ENCODE measurements at places on chromosomes 1 and 21. TPM values are rescaled to one million over a fixed set of nuclear protein-coding genes. Genes with fewer than 3 reads are reported as not detected.

Gene GPX7
- 5.7 TPM for total RNA-seq

Gene PCSK9
- total RNA-seq = 0.53 TPM

Gene AMY1C
- total RNA-seq = not detected

Gene S100A7
- not detected for total RNA-seq

Gene TEX38
- not detected for total RNA-seq

Gene LAPTM5
- 0.77 TPM for total RNA-seq

GRCh38 chr1:235416662-235417049 lies 49.4 kb downstream of the TBCE start:
- H3K36me3 ChIP-seq = peaks cover 2% of the 10 kb centered on the region
- no peak overlapping the region for H3K4me3 ChIP-seq
- no peak overlapping the region for H3K27ac ChIP-seq
- no peaks in the 10 kb centered on the region for H3K27me3 ChIP-seq
- DNase-seq = peak; percentile 29

GRCh38 chr1:10160907-10161490 lies 49.4 kb upstream of the KIF1B start:
- H3K4me3 ChIP-seq = no peak overlapping the region
- DNase-seq = no peak
- no peaks in the 10 kb centered on the region for H3K27me3 ChIP-seq
- no peaks in the 10 kb centered on the region for H3K4me1 ChIP-seq

DNA sequence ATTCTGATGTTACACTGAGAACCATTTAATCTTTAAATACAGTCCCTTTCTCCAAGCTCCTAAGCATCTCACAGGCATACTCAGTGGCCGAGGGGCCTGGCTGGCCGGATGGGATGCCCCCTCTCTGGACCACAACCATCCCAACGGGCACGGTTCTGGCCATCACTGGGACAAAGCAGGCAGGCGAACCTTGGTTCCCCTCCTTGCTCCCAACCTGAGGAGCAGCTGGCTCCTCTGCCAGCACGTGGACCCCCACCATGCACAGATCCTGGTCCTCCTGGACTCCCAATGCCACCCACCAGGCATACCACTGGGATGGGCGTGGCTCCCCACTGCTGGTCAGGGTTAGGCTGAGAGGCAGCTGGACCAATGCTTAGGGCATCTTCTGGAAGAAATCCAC lies 19.8 kb upstream of the PRDM16 start:
- DNase-seq = no peak
- H3K27ac ChIP-seq = no peak overlapping the region
- no peaks in the 10 kb centered on the region for H3K4me1 ChIP-seq
- H3K36me3 ChIP-seq = no peaks in the 10 kb centered on the region
- H3K4me3 ChIP-seq = no peak overlapping the region

GRCh38 chr1:84617349-84617748 lies 43.1 kb upstream of the CTBS start:
- no peaks in the 10 kb centered on the region for H3K27me3 ChIP-seq
- no peaks in the 10 kb centered on the region for H3K36me3 ChIP-seq
- no peak overlapping the region for H3K27ac ChIP-seq

- H3K27me3 ChIP-seq = no peaks in the 10 kb centered on the region
- no peak overlapping the region for H3K4me3 ChIP-seq
- DNase-seq = no peak
- H3K36me3 ChIP-seq = no peaks in the 10 kb centered on the region
- peak overlapping the region; percentile 94 for H3K27ac ChIP-seq
Observed at GRCh38 chr21:32523463-32523862, 61.9 kb downstream of the TCP10L start.

GRCh38 chr1:225597926-225598575 lies 54.9 kb downstream of the ENAH start:
- no peaks in the 10 kb centered on the region for H3K27me3 ChIP-seq
- H3K4me3 ChIP-seq = no peak overlapping the region
- H3K36me3 ChIP-seq = peaks cover 6% of the 10 kb centered on the region
- DNase-seq = peak; percentile 69

GRCh38 chr21:14383596-14384180 lies 742 bp upstream of the HSPA13 start:
- H3K4me1 ChIP-seq = peaks cover 9% of the 10 kb centered on the region
- no peaks in the 10 kb centered on the region for H3K27me3 ChIP-seq
- H3K36me3 ChIP-seq = peaks cover 2% of the 10 kb centered on the region
- peak overlapping the region; percentile 89 for H3K4me3 ChIP-seq

- no peak for DNase-seq
- no peak overlapping the region for H3K4me3 ChIP-seq
- peaks cover 19% of the 10 kb centered on the region for H3K4me1 ChIP-seq
- no peak overlapping the region for H3K27ac ChIP-seq
Observed at GRCh38 chr1:38025233-38025632, 12.7 kb downstream of the UTP11 start.

DNA sequence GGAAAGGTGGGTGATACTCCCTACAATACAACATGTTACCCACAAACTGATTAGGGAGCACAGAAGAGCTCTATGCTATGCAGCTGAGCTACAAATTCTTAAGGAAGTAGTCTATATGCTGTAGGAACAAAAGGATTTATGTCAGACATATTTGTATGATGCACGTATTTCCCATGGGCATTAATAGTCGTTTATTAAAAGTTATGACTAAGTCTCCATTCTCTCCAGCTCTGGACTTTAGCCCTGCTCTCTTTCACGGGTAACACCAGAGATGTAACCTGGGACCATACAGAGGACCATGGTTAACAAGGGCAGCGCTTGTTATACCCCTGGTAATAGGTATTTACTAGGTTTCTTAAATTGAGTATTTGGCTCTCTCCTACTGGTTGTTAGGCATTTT lies 168.2 kb upstream of the C1orf105 start:
- H3K4me1 ChIP-seq = peaks cover 17% of the 10 kb centered on the region
- H3K4me3 ChIP-seq = no peak overlapping the region
- no peak for DNase-seq
- no peaks in the 10 kb centered on the region for H3K36me3 ChIP-seq
- no peak overlapping the region for H3K27ac ChIP-seq
- H3K27me3 ChIP-seq = no peaks in the 10 kb centered on the region

DNA sequence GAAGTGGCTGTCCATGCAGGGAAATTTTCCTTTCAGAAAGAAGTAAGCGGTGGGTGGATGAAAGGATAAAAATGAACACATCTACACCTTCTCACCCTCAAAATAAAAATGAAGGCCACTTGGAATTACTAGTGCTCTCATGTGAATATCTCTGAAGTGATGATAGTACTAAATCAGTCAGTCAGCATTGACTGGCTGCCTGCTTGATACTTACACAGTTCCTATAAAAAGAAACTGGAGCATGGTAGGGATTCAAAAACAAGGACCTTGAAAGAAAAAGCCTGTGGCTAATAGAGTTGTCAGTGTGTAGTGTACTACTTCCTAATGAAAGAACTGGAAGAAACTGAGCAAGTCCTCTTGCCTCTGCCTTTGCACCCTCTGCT lies 239.7 kb downstream of the HLX start:
- H3K36me3 ChIP-seq = no peaks in the 10 kb centered on the region
- peaks cover 7% of the 10 kb centered on the region for H3K4me1 ChIP-seq
- H3K27me3 ChIP-seq = no peaks in the 10 kb centered on the region
- no peak overlapping the region for H3K27ac ChIP-seq
- DNase-seq = no peak
- no peak overlapping the region for H3K4me3 ChIP-seq

GRCh38 chr21:37346841-37347430 lies 19.6 kb upstream of the DYRK1A start:
- no peaks in the 10 kb centered on the region for H3K27me3 ChIP-seq
- H3K36me3 ChIP-seq = no peaks in the 10 kb centered on the region

- H3K4me1 ChIP-seq = no peaks in the 10 kb centered on the region
- peak; percentile 40 for DNase-seq
- no peaks in the 10 kb centered on the region for H3K27me3 ChIP-seq
- H3K4me3 ChIP-seq = no peak overlapping the region
Observed at GRCh38 chr1:221227872-221228337, 348.7 kb downstream of the HLX start.

GRCh38 chr1:47941609-47942239 lies 55.5 kb downstream of the TRABD2B start:
- no peaks in the 10 kb centered on the region for H3K36me3 ChIP-seq
- no peak overlapping the region for H3K27ac ChIP-seq
- no peak for DNase-seq
- H3K4me1 ChIP-seq = no peaks in the 10 kb centered on the region
- no peak overlapping the region for H3K4me3 ChIP-seq

- H3K27ac ChIP-seq = no peak overlapping the region
- H3K27me3 ChIP-seq = no peaks in the 10 kb centered on the region
- no peaks in the 10 kb centered on the region for H3K36me3 ChIP-seq
- no peaks in the 10 kb centered on the region for H3K4me1 ChIP-seq
- no peak overlapping the region for H3K4me3 ChIP-seq
Observed at GRCh38 chr1:79679916-79680315, 673.4 kb upstream of the ADGRL4 start.

GRCh38 chr21:44907225-44907965 lies 13.3 kb downstream of the ITGB2 start:
- no peak overlapping the region for H3K27ac ChIP-seq
- peaks cover 26% of the 10 kb centered on the region for H3K27me3 ChIP-seq
- no peak for DNase-seq
- H3K36me3 ChIP-seq = no peaks in the 10 kb centered on the region
